ENCODE measurements at places on chromosomes 11 and 22. TPM values are rescaled to one million over a fixed set of nuclear protein-coding genes. Genes with fewer than 3 reads are reported as not detected.

- peak; percentile 67 for DNase-seq
Observed at GRCh38 chr22:29093501-29094300, 20.9 kb downstream of the KREMEN1 start.

Gene DLG2
- total RNA-seq = 2.8 TPM

- DNase-seq = peak; percentile 78
Observed at GRCh38 chr11:74330075-74330858, 18.8 kb upstream of the P4HA3 start.

GRCh38 chr11:34240150-34240494, 117.7 kb downstream of the ABTB2 start:
- no peak for DNase-seq

- no peak for DNase-seq
Observed at GRCh38 chr11:79044201-79044600, 396.6 kb downstream of the TENM4 start.

Gene E2F8
- 0.17 TPM for total RNA-seq

GRCh38 chr11:122181372-122181771, 65.4 kb upstream of the BLID start:
- DNase-seq = no peak

- DNase-seq = no peak
Observed at GRCh38 chr11:2685051-2685450, 14.7 kb downstream of the KCNQ1OT1 start.

- no peak for DNase-seq
Observed at GRCh38 chr11:14417617-14418374, 58.8 kb upstream of the RRAS2 start.

DNA sequence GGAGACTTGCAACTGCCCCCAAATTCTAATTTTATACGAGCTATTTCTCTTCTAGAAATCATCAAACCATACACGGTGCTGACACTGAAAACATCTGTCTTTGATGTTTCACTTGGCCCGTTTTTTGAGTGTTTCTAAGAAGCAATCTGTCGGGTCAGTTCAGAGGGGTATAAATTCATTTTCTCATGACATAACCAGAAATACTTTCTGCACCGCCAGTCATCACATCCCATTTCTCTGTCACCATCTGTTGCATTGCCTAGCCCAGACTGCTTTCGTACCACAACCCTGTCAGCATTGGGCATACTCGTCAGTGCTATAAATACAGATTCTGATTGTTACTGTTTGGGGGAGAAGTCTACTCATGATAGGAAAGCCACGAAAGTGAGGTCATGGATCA, 63.1 kb upstream of the CCDC90B start:
- no peak for DNase-seq

- DNase-seq = no peak
Observed at GRCh38 chr11:46387919-46388618, 3.5 kb downstream of the CHRM4 start.

Measured in astrocyte (in vitro differentiated cells and primary cell).